ENCODE measurements at places on chromosomes 11 and 22.
A peak's percentile ranks its signal among the peaks of the same experiment; 100 is the strongest.

GRCh38 chr22:39994041-39994565 is 651 bp upstream of the FAM83F start:
- no peak for DNase-seq

- DNase-seq: no peak
Measured at GRCh38 chr11:9399466-9399865, 15.0 kb downstream of the IPO7 start.

DNA sequence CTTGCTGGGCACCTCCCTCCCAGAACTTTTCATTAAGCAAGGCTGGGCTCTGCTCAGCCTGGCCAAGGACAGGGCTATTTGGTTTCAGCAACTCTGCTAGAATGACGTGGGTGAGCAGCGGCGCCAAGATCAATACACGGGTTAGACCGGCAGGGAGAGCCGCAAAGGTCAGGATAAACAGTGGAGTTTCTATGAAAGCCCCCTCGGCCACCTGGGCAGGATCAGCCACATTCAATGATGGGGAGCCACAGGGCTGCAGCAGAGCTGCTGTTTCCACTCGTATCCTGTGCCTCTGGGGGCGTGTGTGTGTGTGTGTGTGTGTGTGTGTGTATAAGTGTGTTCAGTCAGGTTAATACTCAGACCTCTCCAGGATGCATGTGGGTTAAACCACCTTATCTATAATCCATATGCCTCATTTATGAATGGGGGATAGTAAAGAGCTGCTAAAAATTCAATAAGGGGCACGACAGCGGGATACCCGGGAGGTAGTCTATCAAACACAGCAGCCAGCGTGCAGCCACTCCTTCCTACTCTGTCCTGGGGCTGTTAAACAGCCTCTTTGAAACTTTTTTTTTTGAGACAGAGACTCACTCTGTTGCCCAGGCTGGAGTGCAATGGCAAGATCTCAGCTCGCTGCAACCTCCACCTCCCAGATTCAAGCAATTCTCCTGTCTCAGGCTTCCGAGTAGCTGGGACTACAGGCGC is 34.8 kb downstream of the MYH9 start:
- peak; percentile 46 for DNase-seq

GRCh38 chr11:83044958-83045712 is 26.6 kb downstream of the RAB30 start:
- no peak for DNase-seq

- DNase-seq: no peak
Measured at GRCh38 chr11:77619576-77620198, 17.9 kb downstream of the CLNS1A start.

GRCh38 chr11:114762408-114762807 is 84.1 kb downstream of the NXPE2 start:
- no peak for DNase-seq

- DNase-seq: no peak
Measured at GRCh38 chr11:38305682-38306081, 1707.6 kb upstream of the RAG2 start.

DNA sequence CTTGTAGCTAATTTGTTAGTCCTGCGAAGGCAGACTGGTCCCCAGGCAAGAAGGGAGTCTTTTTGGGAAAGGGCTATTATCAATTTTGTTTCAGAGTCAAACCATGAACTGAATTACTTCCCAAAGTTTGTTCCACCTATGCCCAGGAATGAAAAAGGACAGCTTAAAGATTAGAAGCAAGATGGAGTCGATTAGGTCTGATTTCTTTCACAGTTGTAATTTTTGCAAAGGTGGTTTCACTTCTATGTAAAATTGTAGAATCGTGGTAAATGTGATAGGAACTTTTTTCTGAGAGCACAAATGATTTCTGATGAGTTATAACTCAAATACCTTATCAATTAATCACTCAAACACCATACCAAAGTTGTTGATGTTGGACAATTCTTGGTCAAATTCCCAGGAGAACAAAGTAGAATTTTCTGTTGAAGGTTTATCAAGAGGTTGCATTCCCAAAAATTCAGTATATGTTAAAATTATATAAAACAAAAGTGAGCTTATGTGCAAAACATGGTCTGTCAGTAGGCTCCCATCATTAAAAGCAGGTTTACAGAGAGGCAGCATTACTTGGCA is 2.9 kb upstream of the CTSC start:
- no peak for DNase-seq

DNA sequence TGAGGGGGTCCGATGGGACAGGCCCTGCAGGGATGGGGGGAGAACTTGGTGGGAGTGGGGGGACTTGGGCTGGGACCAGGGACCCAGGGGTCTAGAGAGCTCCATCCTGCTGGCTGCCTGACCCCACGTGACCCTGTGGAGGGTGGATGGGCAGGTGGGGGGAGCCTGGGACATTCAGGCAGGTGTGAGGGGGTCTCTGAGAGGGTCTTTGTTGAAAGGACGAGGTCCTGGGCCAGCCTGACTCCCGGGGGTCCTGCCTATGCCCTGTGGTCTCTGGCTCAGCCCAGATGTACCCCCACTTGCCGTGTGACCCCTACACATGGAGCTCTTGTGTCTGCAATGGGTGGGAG is 7.5 kb downstream of the LRRC56 start:
- no peak for DNase-seq

GRCh38 chr11:61671527-61671926 is 8.7 kb upstream of the DAGLA start:
- no peak for DNase-seq

- no peak for DNase-seq
Measured at GRCh38 chr22:48578138-48579042, 1249.3 kb downstream of the BRD1 start.

DNA sequence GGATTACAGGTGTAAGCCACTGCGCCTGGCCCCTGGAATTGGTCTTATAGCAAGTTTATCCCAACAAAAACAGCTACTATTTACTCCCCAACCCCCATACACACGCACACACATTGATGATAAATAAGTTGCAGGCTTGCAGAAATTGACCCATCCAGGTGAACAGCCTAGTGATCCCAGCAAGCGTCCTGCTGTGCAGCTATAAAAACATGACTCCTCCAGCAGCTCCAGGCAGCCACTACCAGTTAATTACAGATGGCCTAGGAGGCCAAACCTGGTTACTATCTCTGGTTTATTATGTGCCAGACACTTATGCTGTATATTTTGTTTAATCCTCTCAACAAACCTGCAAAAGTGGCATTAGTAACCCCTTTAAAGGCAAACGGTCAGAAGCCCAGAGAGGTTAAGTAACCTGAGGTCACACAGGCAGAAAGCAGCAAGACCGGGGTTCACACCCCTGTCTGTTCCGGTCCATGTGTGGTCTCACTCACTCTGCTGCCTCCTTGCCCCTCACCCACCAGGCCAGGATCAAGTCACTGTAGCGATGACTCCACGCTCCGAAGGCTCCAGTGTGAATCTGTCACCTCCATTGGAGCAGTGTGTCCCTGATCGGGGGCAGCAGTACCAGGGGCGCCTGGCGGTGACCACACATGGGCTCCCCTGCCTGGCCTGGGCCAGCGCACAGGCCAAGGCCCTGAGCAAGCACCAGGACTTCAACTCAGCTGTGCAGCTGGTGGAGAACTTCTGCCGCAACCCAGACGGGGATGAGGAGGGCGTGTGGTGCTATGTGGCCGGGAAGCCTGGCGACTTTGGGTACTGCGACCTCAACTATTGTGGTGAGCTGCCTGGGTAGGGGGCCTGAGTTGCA is 6.6 kb downstream of the F2 start:
- DNase-seq: no peak

- no peak for DNase-seq
Measured at GRCh38 chr11:36295926-36296325, at the start of gene PRR5L. Gene PRR5L (plus strand): TSS chr11:36296288. CDS start chr11:36401122, 104,834 bp downstream.

DNA sequence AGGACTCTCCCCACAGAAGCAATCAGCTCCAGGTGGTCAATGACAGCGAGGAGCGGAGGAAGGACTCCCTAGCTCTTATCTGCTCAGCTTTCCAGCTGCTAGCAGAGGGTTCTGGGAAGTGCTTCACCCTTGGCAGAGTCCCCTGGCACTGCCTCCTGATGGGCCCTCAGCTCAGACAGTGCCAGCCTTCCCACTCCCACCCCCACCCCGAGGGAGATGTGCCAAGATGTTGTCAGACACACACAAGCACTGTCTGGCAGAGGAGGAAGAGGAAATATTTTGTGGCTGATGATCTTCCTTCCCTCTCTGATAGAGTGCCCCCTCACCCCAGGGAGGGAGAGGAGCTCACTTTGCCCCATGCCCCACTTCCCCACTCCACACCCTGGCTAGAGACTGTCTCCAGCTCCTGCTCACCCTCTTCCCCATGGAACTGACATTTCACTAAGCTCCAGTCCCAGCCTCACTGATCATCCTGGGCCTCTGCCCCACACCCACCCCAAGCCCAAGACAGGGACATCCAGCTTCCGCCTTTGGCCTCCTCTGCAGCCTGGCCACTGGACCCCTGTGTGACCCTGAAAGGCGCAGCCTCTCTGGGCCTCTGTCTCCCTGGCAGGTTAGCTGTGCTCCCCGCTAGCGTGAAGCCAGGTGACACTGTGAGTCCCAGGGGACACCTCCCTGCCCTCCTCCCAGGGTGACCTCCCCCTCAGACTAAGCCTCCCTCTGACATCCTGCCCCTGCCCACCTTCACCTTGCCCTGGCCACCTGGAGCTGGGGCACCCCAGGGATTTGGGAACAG is 44.5 kb downstream of the SLCO2B1 start:
- no peak for DNase-seq

GRCh38 chr11:42043312-42043711 is 583.9 kb upstream of the LRRC4C start:
- DNase-seq: no peak

GRCh38 chr22:46113910-46114517 is 36.3 kb upstream of the PPARA start:
- no peak for DNase-seq

DNA sequence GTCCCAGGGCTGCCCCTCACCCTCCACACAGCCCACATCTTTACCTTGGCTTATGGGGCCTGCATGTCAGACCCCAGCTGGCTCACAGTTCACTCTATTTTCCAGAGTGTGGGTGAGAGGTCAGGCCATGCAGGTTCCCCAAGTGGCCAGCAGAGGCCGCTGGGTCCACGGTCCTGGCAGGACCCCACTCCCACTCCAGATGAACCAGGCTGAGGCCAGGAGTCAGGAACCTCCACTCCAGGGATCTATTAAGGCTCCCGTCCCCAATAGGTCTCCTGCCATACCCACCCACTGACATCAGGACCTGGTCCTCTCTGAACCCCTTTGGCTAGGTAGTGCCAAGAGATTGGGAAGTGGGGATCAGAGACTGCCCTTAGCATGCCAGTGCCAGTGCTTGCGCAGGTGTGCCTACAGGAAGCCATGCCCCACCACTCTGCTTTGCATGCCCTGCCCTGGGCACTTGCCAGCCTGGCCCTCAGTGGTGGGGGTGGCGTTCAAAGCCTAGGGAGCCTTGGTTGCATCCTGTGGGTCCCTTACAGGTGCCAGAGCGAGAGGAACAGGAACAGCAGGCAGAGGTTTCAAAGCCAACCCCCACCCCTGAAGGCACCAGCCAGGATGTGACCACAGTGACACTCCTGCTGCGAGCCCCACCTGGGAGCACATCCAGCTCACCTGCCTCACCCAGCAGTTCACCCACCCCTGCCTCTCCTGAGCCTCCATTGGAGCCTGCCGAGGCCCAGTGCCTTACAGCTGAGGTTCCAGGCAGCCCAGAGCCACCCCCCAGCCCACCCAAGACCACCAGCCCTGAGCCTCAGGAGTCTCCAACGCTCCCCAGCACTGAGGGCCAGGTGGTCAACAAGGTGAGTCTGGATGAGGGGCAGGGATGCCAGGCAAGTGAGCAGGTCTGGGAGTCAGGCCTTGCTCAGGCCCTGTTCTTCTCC is 8.3 kb downstream of the SMTN start:
- no peak for DNase-seq

DNA sequence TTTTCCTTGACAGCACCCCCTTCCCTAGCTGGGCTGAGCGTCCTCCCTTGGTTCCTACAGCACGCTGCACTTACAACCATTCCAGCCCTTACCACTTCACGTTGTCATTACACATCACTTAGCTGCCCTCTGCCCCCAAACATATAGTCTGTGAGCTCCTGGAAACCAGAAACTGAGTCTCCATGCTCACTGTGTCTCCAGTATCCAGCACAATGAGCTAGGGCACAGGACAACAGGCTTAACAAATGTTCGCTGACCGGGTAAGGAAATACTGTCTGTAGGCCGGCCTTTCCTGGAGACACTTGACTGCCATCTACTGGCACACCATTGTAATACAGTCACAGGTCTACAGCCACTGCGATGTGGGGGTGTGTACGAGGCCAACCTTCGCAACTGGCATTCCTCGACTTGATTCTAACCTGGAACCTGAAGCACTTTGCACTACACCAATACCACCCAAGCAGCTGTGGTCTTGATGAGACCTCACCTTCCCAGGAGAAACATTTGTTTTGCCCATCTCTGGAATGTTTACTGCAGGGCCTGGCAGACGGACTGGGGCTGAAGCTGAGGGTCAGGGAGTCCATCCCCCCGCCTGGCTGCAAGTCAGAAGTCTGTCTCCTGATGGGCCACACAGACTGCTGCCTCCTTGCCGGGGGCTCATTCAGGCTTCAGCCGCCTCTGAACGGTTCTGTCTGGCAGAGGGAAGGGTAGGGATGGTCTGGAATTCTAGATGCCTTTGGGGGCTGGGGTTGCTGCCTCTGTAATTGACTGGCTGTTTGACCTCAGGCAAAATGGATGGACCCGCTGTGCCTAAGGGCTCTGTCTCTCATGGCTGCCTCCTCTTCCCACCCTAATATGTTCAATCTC is 72.0 kb downstream of the SYN3 start:
- DNase-seq: no peak

GRCh38 chr11:106996691-106997090 is 21.6 kb downstream of the GUCY1A2 start:
- no peak for DNase-seq

DNA sequence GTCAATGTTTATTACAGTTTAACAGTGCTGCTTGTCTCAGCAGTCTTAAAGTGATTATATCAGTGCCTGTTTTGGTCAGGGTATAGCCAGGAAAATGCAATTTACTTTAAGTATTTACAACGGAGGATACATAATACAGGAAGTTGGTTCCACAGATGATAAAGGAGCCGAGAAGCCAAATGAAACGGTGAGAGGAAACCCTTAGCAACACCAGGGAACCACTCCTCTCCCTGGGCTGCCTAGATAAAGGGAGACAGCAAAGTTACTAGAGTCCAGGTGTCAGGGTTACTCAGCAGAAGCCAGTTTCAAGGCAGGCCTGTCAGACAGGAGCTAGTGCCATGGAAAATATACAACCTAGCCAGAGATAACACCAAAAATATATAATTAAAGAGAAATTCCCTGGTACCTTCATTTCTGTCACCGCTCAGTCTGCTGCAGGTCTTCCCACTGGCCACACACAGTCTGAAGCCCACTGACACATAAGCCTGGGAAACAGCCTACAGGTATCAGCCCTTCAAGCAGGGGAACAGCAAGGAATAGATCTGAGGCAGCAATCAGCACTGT is 55.5 kb downstream of the FAM76B start:
- no peak for DNase-seq

DNA sequence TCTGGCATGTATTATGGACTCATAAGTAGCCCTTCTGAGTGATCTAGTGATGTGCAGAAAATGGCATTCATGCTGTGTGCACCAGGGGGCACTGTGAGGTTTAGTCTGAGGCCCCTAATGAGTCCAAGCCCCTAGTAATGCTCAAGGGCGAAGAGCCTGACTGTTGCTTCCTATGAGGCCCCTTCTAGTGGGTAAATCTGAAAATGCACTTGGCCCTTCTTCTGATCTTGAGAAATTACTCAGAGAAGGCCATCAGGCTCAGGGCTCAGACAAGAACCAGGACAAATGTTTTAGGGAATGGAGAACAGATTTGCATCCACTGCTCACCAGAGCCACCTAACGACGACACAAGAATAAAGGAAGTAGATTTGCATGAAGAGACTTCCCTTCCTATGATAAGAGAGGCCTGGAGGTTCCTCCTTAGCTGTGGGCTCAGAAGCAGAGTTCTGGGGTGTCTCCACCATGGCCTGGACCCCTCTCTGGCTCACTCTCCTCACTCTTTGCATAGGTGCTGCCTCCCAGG is 75.8 kb downstream of the GGTLC2 start:
- no peak for DNase-seq
